Bronchial epithelial cell (primary cell): ENCODE measurements at places on chromosomes 7 and 10. TPM values are rescaled to one million over a fixed set of nuclear protein-coding genes. Genes with fewer than 3 reads are reported as not detected.

DNA sequence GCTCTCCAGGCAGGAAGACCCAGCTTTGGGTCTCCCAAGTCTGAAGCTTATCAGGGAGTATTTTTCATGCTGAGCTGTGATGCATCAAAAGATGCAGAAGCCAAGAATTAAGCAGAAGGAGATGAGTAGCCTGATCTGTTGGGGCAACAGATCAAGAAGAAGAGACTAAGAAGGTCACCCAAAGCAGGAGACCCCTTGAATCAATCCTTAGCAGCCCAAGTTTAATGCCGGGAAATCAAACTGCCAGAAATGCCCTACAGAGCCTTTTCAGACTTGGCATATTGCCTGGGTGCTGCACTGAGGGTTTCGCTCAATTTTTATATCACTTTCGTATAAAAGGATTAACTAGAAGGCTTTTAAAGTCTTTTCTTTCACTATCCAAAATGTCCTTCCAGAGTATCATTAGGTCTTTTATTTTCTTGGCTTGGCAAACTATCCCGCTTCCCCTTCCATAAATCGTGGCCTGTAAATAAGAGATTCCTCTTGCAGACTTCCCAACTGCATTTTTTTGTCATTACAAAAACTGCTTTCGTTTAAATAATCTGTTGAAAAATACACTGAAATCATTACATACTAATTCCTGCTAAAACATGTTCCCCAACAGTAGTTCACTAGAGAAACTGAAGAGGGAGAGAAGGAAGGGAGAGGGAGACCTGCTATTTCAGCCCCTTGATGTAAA lies 49.0 kb upstream of the STK17A start:
- peak; percentile 32 for DNase-seq

- DNase-seq, result no peak
Measured at GRCh38 chr10:101892782-101893391, 49.3 kb upstream of the KCNIP2 start.

- no peak for DNase-seq
Measured at GRCh38 chr10:99536338-99537085, 3.8 kb downstream of the NKX2-3 start.

The BTBD16 gene
- 0.13 and 0.26 TPM in 2 replicates for total RNA-seq

GRCh38 chr10:129756912-129757901 lies 206.9 kb downstream of the EBF3 start:
- DNase-seq, result peak; percentile 26

- no peak for DNase-seq
Measured at GRCh38 chr7:78649236-78649635, 804.2 kb downstream of the MAGI2 start.

DNA sequence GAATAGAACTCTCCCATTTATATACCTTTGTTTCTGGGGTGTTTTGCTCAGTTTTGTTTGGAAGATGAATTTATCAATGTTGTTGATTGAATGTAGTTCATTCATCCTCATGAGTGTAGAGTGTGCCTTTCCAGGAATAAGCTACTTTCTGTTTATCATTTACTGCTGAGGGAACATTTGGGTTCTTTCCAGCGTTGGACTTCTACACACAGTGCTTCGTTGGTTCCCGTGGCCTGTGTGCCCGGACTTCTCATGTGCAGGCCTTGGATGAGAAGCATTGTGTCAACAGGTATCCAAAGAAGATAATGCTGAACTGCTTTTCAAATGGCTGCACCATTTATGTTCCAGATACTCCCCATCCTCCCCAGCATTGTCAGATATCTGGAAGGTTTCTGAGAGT lies 107.6 kb upstream of the TNS3 start:
- no peak for DNase-seq

The MARVELD1 gene
- total RNA-seq, result 3.6 and 4.7 TPM in 2 replicates

The OPN1SW gene
- total RNA-seq, result not detected in 2 replicates

DNA sequence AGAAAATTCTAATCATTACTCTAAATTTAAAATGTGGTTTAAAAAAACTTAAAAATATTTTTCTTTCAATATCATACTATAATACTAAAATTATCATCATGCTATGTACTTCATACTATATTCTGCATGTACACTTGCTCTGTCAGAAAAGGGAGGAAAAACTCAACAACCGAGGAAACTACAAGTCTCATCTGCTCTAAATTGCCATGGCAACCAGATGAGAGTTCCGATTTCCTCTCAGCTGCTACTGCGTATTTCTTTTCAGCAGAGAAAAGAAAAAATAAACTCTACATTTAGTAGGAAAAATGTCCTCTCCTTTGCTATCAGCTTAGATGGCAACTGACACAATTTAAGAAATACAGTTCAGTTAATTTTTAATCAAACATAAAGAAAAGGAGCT lies 178.9 kb downstream of the SRPK2 start:
- DNase-seq, result no peak

DNA sequence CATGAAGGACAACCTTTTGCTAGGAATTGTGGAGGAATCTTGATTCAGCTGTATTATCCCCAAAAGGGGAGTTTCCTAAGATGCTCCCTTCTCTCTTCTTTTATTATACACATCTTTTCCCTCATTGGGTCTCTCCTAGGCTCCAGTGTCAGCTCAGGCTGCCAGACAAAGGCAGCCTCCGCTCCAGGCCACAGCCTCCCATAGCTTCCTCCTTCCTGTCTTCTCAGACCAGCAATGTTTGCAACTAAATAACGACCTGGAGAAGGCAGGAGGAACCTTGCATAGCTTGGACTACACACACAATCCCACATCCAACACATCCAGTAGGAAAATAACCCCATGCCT lies 12.3 kb downstream of the SFXN3 start:
- DNase-seq, result no peak

GRCh38 chr7:29609162-29610037 lies 45.8 kb downstream of the PRR15 start:
- DNase-seq, result peak; percentile 89

DNA sequence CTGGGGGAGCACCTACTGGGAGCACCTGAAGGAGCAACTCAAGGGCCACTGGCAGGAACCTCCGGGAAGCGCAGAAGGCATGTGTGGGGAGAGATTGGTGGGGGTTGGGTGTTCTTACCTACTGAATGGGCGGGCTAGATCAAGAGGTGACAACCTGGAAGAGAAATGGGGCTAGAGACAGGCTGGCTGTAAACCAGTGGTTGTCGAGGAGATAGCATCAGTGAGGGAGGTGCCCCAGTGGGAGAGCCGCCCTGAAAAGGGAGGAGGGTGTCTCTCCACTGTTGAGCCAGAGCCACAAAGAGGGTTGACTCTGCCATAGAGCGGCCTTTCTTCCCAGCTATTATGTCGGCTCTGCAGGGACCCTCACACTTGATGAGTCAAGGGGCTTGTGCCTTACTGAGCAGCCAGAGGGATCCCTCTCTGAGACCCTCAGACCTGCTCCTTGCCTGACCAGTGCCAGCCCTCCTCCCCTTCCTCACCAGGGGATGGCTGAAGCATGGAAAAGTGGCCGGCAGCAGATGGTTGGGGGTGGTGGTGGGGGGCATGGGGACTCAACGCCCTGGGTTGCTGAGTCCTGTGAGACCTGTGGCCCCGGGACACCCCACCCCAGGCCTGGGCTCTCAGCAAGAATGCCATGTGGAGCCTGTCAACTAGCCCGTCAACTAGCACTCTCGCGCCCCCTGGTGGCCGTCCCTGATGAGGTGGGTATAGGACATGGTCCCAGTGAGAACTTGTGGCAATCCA lies 36.4 kb upstream of the PURB start:
- peak; percentile 56 for DNase-seq
